Adipocyte (in vitro differentiated cells): ENCODE measurements at places on chromosomes 6 and 20.

GRCh38 chr6:73732845-73733675 is 37.1 kb downstream of the CD109 start:
- DNase-seq = peak; percentile 92

DNA sequence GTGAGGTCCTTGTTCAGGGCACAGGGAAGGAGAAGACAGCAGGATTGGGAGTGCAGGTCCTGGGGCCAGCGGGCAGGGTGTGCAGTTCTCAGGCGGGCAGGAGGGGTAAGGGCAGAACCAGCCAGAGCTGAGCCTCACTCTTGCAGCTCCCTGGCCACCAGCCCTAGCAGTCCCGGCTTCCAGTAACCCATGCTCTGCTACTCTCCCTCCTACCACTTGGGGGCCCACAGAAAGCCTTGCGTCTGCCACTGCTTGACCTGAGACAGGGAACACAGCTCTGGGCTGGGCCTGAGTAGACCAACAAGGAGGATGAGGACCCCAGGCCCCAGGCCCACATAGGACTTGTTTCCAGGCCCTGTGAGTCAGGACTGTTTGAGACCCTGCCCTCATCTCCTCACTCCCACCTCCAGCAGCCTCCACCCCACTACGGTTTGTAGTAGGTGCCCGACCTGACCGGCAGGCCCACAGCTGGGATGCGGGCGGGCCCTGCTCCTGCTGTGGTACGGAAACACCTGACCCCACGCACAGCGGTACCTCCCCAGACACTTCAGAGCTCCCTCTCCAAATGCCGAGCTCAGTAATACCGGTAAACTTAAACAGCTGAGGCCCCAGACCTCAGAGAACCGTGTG is 39.2 kb downstream of the KCNK5 start:
- peak; percentile 7 for DNase-seq

- DNase-seq = no peak
Measured at GRCh38 chr6:31836047-31836473, 8.5 kb downstream of the HSPA1B start.

DNA sequence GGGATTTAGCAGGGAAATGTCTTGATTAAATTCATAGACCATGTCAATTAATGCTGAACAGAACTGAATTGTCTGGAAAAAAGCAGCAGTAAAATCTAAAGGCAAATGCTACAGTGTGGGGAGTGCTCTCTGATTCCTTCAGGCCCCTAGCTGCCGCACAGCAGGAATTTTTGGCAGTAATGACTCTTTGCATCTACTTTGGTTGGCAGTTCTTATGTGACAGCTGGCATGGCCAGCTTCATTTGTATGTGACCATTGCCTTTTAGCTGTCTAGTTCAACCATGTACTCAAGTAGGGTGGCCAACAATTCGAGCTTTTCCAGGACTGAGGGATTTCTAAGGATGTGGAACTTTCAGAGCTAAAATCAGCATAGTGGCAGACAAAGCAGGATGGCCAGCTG is 499.1 kb upstream of the MAN1A1 start:
- no peak for DNase-seq

- DNase-seq = no peak
Measured at GRCh38 chr6:13217206-13217905, 111.0 kb downstream of the TBC1D7 start.

DNA sequence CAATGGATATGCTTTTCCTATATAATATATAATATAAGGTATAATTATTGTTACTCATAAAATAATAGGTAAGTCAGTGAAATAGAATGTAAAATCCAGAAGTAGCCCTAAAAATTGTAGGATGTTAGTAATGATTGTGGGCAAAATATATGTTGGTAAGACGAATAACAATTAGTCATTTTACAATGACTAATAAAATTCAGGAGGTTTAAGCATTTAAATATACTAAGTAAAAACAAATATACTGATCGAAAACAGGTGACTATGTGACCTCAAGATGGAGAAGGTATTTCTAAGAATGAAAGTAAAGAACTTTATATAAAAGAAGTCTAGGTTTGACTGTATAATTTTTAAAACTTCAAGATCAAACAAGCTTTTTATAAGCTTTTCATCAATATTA is 28.9 kb downstream of the FUCA2 start:
- no peak for DNase-seq

GRCh38 chr20:3757268-3757667 is 10.3 kb downstream of the ADISSP start:
- no peak for DNase-seq

- peak; percentile 25 for DNase-seq
Measured at GRCh38 chr6:38239719-38240451, 399.8 kb downstream of the BTBD9 start.

- DNase-seq = no peak
Measured at GRCh38 chr6:5121956-5122355, 36.8 kb downstream of the PPP1R3G start.

DNA sequence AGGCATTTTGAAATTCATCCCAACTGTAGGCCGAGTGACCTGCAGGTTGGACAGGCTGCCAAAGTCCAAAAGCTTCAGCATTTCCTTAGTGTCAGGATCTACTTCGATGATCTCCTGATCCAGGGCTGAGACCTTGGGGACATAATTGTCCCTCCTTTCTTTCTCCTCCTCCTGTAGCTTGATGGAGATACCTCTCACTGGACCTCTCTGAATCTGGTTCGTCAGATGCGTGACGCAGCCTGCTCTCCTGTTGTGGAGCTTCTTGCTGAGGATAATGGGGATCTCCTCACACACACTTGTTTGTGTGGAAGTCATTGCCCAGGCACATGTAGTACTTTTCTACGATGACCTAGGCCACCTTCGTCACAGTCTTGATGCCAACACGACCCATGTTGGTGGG is 1.5 kb upstream of the MAS1L start:
- no peak for DNase-seq

- no peak for DNase-seq
Measured at GRCh38 chr20:17084909-17085308, 141.9 kb upstream of the PCSK2 start.

- DNase-seq = no peak
Measured at GRCh38 chr20:14800707-14801425, 463.5 kb upstream of the FLRT3 start.

- peak; percentile 70 for DNase-seq
Measured at GRCh38 chr6:116386581-116387299, 16.0 kb downstream of the DSE start.

GRCh38 chr6:73169633-73170032 is 55.7 kb downstream of the KHDC1L start:
- DNase-seq = no peak

DNA sequence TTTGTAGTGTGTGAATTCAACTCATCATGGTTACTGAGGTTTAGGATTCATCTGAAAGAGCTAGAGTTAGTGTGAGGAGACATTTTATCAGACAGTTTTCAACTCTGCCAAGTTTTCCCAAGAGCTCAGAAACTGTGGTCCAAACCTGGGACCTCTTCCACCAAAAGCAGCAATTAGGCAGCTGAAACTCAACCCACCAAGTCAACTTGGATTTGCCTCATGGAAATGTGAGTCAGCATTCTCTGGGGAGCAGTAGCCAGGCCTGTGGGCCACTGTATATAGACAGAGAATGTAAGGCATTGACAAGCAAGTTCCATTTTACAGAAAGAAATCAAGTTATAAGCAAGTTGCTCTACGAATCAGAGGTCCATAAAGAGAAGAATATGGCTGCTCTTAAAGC is 178.8 kb upstream of the HDDC2 start:
- peak; percentile 8 for DNase-seq

GRCh38 chr20:54208548-54209176 is 775 bp downstream of the PFDN4 start:
- peak; percentile 73 for DNase-seq

GRCh38 chr6:130047088-130047995 is 29.0 kb downstream of the L3MBTL3 start:
- peak; percentile 16 for DNase-seq

GRCh38 chr20:19890445-19891051 is 126.6 kb upstream of the NAA20 start:
- DNase-seq = no peak

GRCh38 chr6:75808507-75808906 is 59.5 kb downstream of the MYO6 start:
- no peak for DNase-seq

DNA sequence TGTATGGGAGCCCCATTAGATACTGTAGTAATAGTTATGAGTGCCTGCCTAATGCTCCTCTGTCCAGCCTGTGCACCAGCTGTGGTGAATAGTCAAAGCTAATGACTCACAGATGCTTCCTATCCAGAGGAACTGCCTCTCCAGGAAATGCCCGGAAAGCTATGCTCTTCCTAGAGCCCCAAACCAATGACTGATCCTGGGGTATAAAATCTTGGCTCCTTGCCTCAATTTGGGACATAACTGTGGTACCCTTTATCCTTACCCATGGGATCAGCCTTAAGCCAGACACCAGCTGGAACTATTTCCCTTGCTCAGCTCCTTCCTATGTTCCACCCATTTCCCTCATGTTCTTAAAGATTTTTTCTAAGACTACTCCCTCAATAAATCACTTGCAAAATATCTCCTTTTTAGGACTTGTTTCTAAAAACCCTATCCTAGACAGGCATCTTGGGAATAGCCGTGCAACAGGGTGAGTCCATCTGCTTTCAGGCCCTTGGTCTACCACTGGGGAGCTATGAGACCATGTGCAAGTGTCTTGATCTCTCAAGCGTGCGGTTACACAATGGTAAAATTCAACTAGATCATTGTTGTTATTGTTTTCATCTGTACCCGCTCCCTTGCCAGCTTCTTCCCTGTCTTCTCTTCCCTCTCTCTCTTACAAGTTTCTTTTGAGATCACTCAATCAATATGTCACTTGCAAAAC is 283.7 kb downstream of the BTBD3 start:
- DNase-seq = peak; percentile 9
